ENCODE measurements at places on chromosomes 4 and X.

DNA sequence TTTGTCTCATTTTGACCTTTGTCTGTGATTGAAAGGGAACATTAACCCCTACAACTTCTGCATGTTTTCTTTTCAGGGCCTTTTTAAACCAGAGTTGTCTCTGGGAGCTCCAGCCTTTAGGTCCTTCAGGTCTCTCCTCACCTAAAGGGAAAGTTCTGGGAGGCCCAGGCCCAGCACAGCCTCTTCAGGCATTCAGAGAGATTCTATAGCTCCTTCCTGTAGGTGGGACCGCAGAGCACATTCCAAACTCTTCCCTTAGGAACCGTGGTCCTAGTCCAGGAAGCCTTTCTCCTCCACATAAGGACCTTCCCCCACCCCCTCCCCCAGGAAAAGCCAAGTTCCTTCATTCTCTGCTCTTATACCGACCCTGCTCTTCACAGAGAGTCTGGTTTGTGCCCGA, 14.9 kb downstream of the NKX6-1 start:
- ATAC-seq, result no peak

DNA sequence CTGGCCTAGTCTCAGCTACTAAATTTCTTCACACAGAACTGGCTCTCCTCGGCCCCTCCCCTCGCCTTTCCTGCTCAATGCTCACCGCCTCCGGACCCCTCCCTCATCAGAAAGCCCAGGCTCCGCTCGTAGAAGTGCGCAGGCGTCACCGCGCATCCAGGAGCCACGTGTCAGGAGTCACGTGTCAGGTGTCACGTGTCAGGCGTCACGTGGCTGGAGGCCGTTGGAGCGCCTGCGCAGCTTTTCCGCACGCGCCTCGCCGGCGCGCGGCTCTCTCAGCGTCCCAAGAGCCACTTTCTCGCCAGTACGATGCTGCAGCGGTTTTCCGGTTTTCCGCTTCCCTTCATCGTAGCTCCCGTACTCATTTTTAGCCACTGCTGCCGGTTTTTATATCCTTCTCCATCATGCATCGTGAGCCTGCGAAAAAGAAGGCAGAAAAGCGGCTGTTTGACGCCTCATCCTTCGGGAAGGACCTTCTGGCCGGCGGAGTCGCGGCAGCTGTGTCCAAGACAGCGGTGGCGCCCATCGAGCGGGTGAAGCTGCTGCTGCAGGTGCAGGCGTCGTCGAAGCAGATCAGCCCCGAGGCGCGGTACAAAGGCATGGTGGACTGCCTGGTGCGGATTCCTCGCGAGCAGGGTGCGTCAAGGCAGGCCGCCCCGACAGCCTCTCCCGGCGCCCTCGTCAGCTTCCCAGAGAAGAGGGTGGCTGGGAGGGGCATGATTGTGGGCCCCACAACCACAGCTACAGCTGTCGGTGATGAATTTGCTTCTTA, at the start of gene SLC25A31:
Gene SLC25A31 (plus strand): TSS at position 259 of the 772 bp plus-strand sequence. CDS start 146 bp downstream, at position 405.
- no peak for ATAC-seq

- ATAC-seq, result no peak
Measured at GRCh38 chr4:7327341-7327885, 107.3 kb downstream of the PSAPL1 start.

GRCh38 chr4:84651499-84651898, 68.6 kb downstream of the CDS1 start:
- no peak for ATAC-seq

GRCh38 chr4:19580095-19580494, 671.6 kb upstream of the SLIT2 start:
- no peak for ATAC-seq

DNA sequence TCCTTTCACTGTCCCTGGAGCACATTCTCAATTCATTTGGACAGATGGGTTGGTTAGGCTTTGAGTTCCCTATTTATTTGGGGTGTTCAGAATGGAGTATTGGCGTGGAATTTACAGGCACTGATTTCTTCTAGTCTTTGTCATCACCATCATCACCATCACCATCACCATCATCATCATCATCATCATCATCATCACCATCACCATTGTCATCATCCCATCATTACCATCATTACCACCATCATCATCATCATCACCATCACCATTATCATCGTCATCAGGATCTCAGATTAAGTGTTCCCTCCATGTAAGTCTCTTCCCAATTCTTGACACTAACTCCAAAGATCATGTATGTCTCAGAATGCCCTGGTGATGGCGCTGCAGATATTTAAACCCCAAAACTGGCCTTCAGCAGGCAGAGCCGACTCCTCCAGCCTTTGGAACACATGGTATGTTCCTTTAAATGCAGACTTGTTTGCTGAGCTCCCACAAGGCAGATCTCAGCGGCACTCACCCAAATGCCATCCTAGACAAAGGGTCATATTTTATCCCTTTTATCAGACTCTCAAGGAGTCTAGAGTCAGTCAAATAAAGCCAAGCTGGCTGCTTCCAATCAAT, 19.8 kb upstream of the FAM9A start:
- ATAC-seq, result no peak

DNA sequence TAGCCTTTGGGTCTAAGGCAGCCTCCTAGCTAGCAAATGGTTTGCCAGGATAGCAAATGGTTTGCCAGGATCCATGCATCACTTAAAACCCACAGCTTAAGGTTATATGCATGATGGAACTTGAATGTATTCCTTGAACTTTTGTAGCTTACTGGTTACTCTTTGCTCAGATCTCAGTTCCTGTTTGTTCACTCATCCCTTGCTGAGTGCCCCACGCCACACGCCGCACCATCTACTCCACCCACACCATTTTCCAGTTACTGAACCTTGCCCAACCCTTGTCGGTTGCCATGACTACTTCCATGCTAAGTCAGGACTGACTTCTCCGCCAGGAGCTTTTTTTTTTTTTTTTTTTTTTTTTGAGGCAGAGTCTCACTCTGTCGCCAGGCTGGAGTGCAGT, 29.5 kb upstream of the XIAP start:
- peak; percentile 81 for ATAC-seq

DNA sequence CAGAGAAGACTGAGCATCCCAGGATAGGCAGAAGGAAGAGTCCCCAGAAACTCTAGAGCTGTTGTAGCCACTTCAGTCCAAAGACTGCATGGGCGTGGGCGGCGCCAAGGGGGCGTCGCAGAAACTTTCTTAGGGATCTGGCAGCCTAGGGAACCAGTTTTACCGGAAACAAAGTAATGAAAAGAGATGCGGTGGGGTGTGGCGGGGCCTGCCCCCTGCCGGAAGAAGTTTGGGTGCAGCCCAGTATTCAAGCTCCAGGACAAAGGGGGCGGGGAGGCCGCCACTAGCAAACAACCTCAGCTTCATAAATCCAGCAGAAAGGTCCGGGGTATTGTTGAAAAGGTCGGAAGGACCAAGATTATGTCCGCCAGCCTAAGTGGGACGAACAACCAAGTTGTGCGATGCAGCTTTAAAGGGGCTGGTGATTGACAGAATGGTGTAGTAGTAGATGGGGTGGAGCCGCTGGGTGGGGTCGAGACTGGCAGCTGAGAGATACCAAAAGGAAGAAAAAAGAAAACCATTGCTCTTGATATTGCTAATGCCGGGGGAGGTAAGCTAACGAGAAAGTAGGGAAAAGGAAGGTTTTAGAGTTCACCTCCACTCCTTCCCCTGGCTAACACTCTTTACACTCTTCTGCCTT, 190.5 kb downstream of the RRAGB start:
- ATAC-seq, result peak; percentile 79

- ATAC-seq, result no peak
Measured at GRCh38 chrX:110746014-110746413, 49.6 kb downstream of the CHRDL1 start.

GRCh38 chrX:146755214-146755613, 54.4 kb upstream of the CXorf51B start:
- ATAC-seq, result no peak

DNA sequence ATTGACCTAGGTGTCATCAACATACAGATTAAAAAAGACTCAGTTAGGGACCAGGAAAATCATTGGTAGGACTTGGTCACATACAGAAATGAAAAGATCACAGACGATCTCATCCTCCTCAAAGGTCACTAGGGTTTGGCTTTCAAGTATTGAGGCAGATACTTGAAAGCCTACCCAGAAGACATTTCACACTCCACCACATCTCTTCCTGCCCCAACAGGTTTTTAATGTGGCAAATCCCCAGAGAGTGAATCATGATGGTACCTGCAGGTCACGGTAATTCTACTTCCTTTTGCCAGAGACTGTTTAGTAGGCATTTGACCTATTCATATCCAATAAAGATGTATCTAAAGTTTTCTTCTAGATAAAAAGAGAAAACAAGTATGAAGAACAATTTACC, 44.1 kb downstream of the INPP4B start:
- ATAC-seq, result peak; percentile 98

DNA sequence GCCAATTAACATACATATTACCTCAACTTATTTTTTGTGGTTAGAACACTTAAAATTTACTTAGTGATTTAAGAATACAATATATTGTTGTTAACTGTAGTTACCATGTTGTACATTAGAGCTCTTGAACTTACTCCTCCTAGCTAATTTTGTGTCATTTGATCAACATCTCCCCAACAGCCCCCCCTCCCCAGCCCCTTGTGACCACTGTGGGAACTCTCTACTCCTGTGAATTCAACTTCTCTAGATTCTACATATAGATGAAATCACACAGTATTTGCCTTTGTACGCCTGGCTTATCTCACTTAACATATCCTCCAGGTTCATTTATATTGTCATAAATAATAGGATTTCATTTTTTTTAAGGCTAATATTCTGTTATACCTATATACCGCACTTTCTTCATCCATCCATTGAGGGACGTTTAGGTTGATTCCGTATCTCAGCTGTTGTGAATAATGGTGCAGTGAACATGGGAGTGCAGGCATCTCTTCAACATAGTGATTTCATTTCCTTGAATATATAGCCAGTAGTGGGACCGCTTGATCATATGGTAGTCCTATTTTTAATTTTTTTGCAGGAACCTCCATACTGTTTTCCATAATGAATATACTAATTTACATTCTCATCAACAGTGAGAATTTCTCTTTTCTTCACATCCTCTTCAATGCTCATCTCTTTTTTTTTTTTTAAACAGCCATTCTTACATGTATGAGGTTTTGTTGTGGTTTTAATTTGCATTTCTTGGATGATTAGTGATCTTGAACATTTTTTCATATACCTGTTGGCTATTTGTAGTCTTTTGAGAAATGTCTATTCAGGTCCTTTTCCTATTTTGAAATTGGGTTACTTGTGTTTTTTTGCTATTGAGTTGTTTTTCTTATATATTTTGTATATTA, 66.8 kb downstream of the RAPGEF2 start:
- no peak for ATAC-seq

DNA sequence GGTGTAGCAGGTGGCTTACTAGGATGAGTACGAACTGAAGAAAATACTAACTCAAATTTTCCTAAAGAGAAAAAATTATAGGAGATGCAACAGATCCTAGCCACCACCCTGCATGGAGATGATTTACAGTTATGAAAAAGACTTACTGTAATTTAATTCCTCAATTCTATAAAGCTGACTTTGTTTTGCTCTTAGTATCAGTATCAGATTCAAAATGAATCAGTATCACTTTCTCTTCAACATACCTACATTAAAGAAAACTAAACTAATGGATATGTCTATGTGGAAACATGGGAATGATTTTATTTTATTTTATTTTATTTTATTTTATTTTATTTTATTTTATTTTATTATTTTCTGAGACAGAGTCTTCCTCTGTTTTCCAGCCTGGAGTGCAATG, 525.8 kb downstream of the NLGN4X start:
- no peak for ATAC-seq

- ATAC-seq, result no peak
Measured at GRCh38 chr4:186557061-186557460, 1.7 kb upstream of the MTNR1A start.

DNA sequence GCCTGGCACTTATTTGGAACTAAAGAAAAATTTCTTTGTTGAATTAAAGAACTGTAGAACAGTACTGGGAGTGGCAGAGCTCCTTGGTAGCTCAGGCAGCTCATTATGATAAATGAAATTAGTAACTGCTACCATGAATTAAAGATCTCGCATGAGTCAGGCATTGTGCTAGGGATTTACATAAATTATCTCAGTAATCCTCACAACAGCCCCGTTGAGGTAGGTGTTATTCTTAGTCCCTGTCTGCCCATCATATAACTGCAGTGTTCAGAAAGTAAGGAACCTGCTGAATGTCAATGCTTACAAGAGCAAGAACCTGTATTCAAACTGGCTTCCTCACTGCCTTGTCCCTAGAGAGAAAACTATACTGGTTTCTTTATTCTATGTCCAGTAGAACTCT, 108.3 kb downstream of the NLGN4X start:
- ATAC-seq, result no peak

DNA sequence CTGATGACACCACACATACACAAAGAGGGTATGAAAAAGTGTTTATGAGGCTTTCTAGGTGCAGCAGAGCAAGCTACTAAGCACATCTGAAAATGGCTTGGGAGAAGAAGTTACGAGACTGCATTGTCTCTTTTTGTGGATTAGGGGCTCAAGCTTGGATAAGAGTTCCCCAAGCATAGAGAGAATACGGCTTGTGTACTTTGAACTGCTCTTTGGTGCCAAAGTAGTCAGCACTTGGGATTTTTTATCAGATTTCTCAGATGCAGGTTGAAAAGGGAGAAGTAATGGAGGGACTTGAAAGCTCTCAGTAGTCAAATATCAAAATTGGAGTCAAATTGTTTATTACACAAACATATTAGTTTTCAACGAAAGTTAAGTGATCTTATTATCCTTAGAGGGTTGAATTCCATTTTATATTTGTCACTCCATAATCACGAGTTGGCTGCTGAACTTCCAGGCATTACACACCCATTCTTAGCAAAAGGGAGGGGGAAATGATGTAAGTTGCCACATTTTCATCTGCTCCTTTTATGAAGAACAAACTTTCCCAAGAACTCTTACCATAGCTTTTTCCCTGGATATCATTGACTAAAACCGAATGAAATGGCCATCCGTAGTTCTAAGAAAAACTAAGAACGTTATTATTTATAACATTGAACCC, 1904.9 kb downstream of the PCDH7 start:
- no peak for ATAC-seq

DNA sequence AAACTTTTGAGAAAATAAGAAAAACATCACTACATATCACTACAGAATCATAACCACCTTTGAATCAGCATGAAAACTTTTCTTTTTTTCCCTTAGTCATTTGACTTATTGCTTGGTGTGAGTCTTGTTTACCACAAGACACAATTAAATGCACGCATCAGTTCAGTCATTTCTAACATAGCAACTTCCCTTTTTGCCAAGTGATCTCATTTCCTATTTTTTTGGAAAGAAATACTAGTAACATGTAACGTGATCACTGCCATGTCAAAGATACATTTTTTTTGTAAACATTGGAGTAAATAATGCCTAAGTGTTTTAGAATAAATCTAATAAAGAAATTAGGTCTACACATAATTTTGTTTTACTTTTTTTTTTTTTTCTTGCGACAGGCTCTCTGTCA, 5.1 kb upstream of the CXCL8 start:
- ATAC-seq, result peak; percentile 48

- ATAC-seq, result no peak
Measured at GRCh38 chrX:386239-386767, 404 bp downstream of the PPP2R3B start.

- ATAC-seq, result no peak
Measured at GRCh38 chr4:47118192-47118929, 87.0 kb downstream of the GABRB1 start.

GRCh38 chr4:142846108-142846728, at the start of gene INPP4B:
INPP4B (minus strand) TSS chr4:142846301.
- peak; percentile 60 for ATAC-seq

Measured in activated T-helper 17 cell treated with anti-CD3 and anti-CD28 coated beads, Interleukin-2, amount 50 U/mL, for 72 hours (primary cell).